ENCODE measurements at places on chromosomes 2 and 18.

- DNase-seq: no peak
Measured at GRCh38 chr2:119279666-119280065, 56.0 kb downstream of the STEAP3 start.

DNA sequence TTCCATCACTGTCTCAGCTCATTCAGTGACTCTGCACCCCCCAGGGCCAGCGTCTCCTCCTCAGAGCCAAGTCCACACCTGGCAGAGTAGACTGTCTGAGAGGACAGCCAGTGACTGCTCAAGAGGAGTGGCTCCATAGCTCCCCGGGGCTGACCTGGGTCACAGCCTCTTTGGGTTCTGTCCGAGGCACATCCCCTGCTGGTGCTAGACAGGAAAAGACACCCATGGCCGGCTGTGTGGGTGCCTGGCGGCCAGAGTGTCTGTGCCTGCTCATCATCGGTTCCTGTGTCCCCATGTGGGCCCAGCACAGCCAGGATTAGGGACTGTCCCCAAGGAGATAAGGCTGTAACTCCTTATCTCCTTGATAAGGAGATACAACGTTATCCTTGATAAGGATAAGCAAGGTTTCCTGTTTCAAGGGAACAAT lies 3.5 kb upstream of the CROCC2 start:
- no peak for DNase-seq

DNA sequence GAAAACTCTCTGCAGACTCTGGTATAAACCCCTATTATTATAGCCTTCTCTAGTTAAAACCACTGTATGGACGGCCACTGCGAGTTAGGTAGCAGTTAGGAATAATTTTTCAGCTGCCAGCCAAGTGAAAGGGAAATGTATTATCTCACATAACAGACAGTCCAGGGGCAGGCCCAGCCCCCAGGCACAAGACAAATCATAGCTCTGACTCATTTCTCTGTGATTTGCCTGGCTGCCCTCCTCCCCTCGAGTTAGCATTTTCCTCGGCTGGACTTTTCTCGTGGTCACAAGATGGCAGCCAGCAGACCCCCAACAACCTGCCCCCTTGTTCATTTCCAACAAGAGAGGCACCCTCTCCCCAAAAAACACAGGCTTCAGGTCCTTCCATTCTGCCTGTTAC lies 10.5 kb downstream of the VIT start:
- no peak for DNase-seq

DNA sequence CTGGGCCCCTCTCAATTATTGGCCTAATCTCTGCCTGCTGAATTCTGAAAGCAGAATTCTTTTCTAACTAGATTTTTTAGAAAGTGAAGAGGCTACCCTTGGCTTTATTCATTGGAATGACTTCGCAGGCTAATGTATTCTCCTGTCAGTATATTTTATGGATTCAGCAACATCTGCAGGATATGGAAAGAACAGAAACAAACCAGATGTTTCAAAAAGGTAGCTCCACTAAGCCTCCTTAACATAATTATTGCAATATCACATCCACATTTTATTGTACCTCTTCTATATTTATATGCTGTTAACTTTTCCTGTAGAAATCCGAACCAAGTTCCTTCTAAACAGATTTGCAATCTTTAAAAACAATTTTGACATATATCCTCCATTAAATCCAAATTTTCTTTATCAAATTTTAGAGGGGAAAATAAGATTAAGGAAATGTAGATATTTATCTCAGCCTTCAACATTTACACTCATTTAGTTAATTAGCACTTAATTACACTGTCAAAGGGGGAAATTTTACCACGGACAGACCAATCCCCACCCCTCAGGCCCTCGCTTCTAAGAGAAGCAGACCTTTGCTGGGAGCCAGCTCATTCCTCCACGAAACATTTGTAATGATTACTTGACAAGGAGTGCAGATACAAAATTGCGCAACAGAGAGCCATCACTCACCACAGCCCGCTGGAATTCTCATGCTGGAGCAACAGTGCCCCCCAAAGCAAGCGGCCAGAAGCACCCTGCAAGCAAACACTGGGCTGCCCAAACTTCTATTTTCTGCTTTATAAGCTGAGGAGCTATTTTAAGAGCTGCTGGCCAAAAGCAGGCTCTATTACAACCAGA lies 253.4 kb downstream of the ETAA1 start:
- no peak for DNase-seq

- no peak for DNase-seq
Measured at GRCh38 chr2:43240766-43241150, 14.4 kb upstream of the ZFP36L2 start.

DNA sequence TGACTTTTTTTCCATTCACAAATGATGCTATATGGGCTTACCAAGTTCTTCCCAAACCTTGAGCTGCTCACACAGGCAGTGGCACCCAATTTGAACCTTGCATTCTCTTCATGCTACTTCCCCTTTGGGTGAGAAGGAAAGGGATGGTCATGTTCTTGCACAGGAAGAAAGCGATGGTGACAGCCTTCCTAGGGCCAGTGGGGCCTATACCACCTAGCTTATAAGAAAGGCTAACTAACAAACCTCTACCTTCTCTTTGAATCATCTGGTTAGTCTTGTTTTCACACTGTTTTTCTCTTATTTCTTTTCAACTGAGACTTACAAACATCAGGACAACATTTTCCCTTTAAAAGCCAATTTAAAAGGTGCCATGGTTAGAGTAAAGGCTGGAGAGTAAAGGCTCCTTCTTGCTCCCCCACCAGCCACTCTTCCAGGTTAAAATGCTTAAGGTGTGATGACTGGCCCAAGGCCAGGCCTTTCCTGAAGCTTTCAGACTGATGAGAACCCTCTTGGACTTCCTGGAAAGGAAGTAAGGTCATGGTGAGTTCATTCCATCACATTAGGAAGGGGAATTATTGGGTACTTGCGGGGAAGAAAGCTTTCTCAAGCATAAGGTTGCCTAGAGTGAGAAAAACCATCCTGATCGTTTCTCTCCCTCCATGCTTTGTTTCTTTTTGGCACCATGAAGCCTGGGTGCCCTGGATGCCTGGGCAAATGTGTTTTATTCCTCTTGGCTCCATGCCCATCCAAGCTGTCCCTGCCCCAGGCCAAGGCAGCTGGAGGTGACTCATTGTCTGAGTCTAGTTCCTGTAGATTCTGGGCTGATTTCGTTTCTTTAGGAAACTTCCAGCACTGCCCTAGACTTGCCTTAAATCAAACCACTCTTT lies 41.4 kb upstream of the ITGB6 start:
- no peak for DNase-seq

DNA sequence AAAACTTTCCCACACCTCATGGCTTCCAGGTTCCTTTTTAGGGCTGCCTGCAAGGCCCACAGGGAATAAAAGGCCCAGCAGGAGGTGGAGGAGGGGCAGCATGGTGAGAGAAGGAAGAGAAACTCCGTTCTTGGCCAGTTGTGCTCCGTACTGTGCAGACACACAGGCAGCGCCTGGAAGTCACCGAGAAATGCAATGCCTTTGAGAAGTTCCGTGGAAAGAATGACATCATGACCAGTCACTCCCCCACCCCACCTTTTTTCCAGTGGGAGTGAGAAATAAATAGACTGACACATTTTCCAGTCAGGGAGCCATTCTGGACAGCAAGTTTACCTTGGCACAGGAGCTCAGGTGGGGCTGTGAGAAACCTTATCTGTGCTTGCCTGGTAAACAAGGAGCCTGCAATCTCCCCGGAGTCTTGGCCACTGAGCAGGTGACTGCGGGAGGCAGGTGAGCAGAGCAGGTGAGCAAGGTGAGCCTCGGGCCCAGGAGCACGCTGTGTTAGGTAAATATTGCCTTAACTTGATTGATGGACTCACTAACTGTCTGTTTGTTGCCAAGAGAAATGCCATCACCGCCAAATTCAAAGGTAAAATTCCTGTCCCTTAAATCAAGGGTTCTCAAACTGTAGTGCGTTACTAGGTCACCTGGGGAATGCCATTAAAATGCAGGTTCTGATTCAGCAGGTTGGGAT lies 13.5 kb upstream of the LBH start:
- no peak for DNase-seq

GRCh38 chr2:199471443-199472057 lies 13.8 kb upstream of the SATB2 start:
- no peak for DNase-seq

All from activated CD8-positive, alpha-beta memory T cell treated with anti-CD3 and anti-CD28 coated beads, Interleukin-2, amount 50 U/mL, for 4 hours (primary cell).